ENCODE measurements at places on chromosomes 11 and 22.
A peak's percentile ranks its signal among the peaks of the same experiment; 100 is the strongest.

GRCh38 chr22:17084554-17085276 is at the start of gene IL17RA:
Gene IL17RA, plus strand, starts transcription at chr22:17085000. Its CDS starts 92 bp downstream, at chr22:17085092.
- DNase-seq, result peak; percentile 97

- DNase-seq, result no peak
Measured at GRCh38 chr11:126163074-126163700, 48.3 kb downstream of the RPUSD4 start.

- peak; percentile 38 for DNase-seq
Measured at GRCh38 chr11:73547706-73548595, 50.0 kb downstream of the FAM168A start.

DNA sequence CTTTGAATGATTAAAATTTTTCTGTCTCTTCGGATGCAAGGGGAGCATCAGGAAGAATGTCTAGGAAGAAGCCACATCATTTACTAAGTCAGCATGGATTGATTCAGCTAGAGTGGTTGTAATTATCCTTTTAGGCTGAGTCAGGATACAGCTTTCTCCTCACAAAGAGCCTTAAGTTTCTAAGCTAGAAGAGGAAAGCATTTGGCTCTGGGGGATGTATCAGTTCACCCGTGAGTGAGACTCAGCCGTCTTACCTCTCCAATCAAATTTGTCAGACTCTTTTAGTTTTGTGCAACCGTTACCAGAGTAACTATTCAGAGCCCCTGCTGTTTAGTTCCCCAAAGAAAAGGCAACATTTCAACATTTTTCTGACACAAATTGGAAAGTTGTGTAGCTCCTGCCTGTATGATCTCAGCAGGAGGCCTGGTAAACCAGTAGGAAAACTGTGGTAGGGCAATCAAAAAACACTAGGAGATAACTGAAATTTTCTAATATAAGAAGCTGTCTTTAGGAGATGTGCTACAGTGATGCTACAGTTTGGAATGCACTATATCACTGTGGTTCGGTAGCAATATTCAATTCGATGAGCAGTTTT is 432.4 kb upstream of the LUZP2 start:
- DNase-seq, result no peak

GRCh38 chr22:26811647-26811992 is 154.2 kb downstream of the MIAT start:
- no peak for DNase-seq

DNA sequence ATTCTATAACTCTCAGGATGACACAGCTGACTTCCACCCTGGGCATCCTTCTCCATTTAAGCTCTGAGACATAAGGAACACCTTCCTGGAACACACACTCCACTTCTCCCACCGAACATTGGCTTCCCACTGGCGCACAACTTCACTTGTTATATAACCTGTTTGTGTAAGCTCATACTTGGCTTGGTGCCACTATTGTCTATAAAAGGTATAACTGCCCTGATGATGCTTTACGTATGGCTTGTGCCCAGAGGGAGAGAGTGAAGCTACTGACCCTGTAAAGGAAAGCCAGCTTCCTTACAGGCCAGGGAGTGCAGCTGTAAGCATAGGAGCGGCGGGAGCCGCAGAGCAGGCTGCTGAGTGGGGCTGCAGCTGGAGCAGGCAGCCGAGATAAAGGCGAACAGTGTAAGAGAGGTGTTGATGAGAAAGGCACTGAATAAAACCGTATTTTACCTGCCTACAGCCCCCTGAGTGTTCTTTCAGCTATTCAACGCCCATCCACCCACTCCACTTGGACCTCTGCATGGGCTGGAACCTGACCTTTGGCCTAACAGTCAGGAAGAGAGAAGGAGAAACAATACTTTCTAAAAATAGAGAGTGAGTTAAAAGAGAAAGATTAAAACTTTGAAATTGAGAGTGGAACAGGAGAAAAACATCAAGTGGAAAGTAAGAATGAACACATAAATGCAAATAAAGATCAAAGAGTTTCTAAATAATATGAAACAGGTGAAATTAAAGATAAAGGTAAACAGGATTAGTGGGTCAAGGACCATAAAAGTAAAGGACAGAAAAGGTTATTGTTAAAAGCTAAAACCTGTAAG is 252.1 kb upstream of the ARHGAP42 start:
- DNase-seq, result no peak

DNA sequence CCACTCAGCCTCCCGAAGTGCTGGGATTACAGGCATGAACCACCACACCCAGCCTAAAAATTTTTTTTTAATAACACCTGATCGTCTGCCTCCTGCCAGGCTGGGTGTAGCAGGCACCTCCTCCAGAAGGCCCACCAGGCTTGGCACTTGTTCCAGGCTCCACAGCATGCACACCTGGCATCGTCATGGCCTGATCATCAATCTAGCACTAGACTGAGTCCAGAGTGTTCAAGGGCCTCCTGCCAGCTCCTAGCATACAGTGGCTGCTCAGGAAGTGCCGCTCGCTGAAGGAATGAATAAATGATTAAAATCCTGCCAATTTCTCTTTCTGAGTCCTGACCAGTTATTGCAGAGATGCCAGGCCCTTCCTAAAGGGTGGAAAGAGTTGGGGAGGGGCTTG is 3.5 kb upstream of the PDGFB start:
- no peak for DNase-seq

DNA sequence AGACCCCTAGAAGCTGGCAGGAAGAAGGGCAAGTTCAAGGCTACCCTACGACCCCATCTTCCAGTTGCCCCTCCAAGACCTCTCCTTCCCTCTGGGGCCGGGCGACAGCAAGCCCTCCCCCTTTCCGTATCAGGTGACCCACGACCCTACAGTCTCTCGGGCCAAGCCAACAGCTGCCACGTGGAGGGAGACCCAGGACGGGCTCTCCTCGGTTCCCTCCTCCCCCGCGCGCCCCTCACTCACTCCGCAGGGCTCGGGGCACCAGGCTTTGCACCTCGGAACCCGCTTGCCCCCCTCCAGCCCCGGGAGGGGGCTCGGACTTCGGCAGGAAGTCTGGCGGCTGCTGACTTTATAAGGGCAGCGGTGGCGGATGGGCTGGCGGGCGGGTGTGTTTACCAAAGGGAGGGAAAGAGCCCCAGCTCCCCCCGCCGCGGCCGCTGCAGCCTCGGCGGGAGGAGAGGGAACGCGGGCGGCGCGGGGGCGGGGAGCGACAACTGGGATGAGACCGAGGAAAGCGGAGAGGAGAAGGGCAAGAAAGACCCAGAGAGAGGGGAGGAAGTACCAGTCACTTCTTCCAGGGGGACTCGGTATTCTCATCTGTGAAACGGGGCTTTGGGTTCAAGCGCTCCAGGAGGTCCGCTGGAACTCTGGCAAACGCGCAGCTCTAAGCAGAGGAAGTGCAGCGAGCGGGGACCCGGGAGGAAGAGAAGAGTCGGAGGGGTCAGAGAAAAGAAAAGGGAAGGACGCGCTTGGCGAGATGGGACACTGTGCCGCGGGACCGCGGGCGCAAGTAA is 767 bp downstream of the SLC43A1 start:
- DNase-seq, result peak; percentile 56

DNA sequence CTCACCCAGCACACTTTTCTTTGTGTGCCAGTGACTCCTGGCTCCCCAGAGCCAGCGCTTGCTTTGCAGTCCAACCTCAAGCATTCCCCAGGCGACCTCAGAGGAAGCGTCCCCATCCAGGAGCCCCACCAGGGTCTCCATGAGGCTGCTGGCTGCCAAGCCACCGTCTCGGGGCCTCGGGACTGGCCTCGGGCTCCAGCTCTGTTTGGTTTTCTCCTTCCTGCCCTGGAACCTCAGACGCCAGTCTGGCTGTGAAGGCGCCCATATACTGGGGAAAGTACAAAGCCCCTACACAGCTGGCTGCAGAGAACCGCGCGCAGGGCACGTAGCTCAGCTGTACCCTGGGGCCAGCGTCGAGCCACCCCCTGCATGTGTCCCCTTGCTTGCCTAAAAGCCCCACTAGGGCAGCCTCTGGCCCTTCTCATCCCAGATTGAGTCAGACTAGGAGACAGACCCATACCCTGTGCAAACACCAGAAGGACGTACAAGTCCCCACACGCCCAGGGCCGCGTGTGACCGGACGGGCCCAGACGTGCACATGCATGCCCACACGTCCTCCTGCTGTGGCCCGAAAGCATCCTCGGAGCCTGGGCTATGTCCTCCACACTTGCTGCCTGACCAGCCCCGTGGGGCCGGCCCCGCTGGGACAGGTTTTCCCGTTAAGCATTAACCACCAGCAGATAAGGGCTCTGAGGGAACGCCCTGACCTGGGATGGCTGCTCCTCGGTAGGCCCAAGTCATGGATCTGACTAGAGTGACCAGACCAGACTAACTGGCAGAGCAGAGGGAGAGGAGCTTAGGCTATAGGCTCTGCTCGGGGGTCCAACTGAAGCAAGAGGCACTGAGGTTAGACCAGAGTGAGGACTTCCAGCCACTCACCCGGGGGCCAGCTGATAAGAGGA is 4.2 kb upstream of the SYT8 start:
- no peak for DNase-seq

GRCh38 chr11:111977146-111978027 is 40.2 kb downstream of the DIXDC1 start:
- DNase-seq, result peak; percentile 64

GRCh38 chr11:79039122-79039521 is 401.7 kb downstream of the TENM4 start:
- DNase-seq, result no peak

GRCh38 chr22:44406341-44407170 is 91.5 kb downstream of the RTL6 start:
- DNase-seq, result no peak

GRCh38 chr11:117479372-117479771 is 151.7 kb downstream of the CEP164 start:
- no peak for DNase-seq

DNA sequence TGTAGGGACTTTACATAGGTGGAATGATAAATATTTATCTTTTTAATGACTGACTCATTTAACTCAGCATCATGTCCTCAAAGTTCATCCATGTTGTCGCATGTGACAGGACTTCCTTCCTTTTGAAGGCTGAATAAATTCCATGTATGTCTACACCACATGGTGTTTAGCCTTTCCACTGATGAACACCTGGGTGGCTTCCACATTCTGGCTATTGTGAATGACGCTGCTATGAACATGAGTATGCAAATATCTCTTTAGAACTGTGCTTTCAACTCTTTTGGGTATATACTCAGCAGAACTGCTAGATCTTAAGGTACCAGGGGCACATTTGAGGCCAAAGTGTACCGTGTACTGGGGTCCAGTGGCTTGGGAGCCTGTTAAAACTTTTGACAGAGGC is 24.1 kb downstream of the LARGE1 start:
- DNase-seq, result no peak

DNA sequence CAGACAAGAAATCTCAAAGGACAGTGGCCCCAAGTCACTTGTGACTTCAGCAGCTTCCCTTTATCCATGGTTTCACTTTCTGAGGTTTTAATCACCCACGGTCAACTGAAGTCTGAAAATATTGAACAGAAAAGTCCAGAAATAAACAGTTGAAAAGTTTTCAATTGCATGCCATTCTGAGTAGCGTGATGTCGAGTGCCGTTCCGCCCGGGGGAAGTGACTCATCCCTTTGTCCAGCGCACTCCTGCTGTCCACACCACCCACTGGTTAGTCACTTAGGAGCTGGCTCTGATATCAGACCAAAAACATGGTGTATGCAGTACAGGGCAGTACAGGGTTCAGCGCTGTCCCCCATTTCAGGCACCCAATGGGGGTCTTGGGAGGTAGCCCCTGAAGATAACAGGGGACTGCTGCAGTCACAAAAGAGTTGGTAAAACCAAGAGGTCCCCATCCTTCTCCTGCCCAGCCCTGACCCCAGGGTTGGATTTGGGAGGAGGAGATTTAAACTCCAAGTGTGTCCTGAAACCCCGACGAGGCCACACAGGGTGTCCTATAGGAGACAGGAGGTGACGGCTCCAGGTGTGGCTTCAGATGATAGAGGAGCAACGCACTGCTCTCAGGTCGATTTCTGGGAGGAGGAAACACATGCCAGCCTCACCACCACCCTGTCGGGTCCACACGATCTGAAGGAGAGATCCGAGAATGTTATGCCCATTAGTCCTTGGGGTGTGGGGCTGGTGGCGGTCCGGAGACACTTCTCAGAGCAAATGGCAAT is 390.1 kb downstream of the CTTN start:
- DNase-seq, result peak; percentile 6

DNA sequence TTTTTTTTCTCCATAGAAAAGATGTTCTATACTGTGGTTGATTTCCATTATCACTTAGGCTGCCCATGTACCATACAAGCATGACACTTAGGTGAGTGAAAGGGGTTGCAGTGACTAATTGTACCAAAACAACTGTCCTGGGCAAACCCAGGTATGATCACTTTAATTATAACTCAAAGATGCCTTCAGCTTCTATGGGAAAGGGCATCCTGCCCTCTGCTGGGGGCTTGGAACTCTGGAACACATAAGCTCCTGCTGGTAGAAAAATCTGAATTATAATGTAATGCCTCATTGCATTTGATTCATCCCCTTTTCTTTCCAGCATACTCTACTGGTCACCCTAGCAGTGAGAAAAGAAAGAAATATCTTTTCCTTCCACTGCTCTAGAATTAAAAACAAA is 206.3 kb downstream of the DDX10 start:
- DNase-seq, result peak; percentile 33

DNA sequence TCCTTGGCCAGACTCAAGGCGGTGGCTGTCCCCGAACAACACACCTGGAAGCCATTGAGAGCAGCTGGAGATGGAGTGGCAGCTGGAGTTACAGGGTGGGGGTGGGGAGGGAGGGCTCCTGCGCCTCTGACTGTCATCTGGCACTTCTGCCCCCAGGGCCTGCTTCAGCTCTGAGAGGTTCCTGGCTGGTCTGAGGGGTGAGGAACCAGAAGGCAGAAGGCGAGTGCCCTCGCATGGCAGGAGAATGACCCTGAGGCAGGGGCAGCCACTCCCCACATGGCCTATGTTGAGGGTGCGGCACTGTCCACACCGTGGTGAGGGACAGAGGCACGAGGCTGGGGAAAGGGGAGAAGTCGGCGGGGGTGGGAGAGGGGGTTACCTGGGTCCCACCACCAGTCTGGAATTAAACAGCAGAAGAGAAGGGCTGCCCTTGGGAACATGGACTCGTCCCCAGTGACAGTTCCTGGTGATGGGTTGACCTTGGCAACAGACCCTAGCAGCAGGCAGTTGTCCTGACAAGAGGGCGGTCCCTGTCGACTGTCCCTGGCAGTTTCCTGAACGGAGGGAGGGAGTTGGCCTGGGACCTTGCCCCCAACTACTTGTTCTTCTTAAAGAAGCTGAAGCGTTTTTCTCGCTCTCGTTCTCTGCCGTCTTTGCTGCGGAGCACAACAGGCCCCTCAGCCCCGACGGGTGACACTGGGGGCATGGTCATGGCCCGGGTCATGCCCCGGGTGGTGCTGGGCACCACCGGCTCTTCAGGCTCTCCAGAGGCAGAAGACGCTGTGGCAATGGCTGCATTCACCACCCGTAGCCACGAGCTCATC is 7.8 kb upstream of the RBM4B start:
- no peak for DNase-seq

GRCh38 chr22:21641789-21642583 is at the start of gene SDF2L1:
Gene SDF2L1, plus strand, starts transcription at chr22:21642302. Its CDS starts 35 bp downstream, at chr22:21642337.
- peak; percentile 99 for DNase-seq

GRCh38 chr11:19879307-19880087 is 166.9 kb downstream of the NAV2 start:
- DNase-seq, result no peak

All from suppressor macrophage (primary cell).